ENCODE measurements at places on chromosomes 13 and 19. TPM values are rescaled to one million over a fixed set of nuclear protein-coding genes. Genes with fewer than 3 reads are reported as not detected.

Gene ZNF283
- total RNA-seq, result 10.0 TPM

Gene VSTM1
- total RNA-seq, result not detected

Gene RASGRP4
- not detected for total RNA-seq

Gene METTL21C
- not detected for total RNA-seq

Gene NR1H2
- total RNA-seq, result 121 TPM

Gene NEK5
- 0.28 TPM for total RNA-seq

Gene CEACAM20
- total RNA-seq, result not detected

Gene SIAH3
- not detected for total RNA-seq

Gene FUZ
- total RNA-seq, result 23.7 TPM

Gene ZNF90
- 1.9 TPM for total RNA-seq

Gene DACT3
- total RNA-seq, result 2.9 TPM

Gene DIRAS1
- 0.85 TPM for total RNA-seq

Gene PROZ
- not detected for total RNA-seq

Gene ZNF793
- 3.4 TPM for total RNA-seq

Gene LILRA1
- not detected for total RNA-seq

Gene IGFLR1
- 1.3 TPM for total RNA-seq

Gene DLL3
- under 0.01 TPM for total RNA-seq

Gene SYNGR4
- total RNA-seq, result not detected

Gene ZNF44
- total RNA-seq, result 7.3 TPM

Gene DNAJC15
- total RNA-seq, result 9.6 TPM

Gene ZNF888
- 13.0 TPM for total RNA-seq

Gene KIR3DL2
- total RNA-seq, result not detected

Gene PRODH2
- not detected for total RNA-seq

Gene MEIOSIN
- total RNA-seq, result not detected

Gene TJP3
- total RNA-seq, result not detected

Gene VSTM2B
- 0.28 TPM for total RNA-seq

Gene LRRC63
- total RNA-seq, result 0.28 TPM

Gene IGSF23
- 0.19 TPM for total RNA-seq

Data from regular cardiac myocyte (primary cell).